Epithelial cell of alveolus of lung (primary cell): ENCODE measurements at places on chromosomes 2 and 18. TPM values are rescaled to one million over a fixed set of nuclear protein-coding genes. Genes with fewer than 3 reads are reported as not detected.

Gene GAREM2
- total RNA-seq, result 1.6 and 1.9 TPM in 2 replicates

Gene CCDC74A
- 17.2 and 18.1 TPM in 2 replicates for total RNA-seq

Gene NTSR2
- total RNA-seq, result not detected in 2 replicates

Gene IER3IP1
- 20.1 and 20.4 TPM in 2 replicates for total RNA-seq

Gene SPDYA
- total RNA-seq, result 0.13 TPM in 1 of 2 replicates, not detected in the other

Gene TFCP2L1
- 0.13 and 0.16 TPM in 2 replicates for total RNA-seq

Gene ACSL3
- total RNA-seq, result 79.4 and 180 TPM in 2 replicates

Gene METTL8
- total RNA-seq, result 8.6 and 18.4 TPM in 2 replicates
